ENCODE measurements at places on chromosomes 7 and 10.
A peak's percentile ranks its signal among the peaks of the same experiment; 100 is the strongest.

DNA sequence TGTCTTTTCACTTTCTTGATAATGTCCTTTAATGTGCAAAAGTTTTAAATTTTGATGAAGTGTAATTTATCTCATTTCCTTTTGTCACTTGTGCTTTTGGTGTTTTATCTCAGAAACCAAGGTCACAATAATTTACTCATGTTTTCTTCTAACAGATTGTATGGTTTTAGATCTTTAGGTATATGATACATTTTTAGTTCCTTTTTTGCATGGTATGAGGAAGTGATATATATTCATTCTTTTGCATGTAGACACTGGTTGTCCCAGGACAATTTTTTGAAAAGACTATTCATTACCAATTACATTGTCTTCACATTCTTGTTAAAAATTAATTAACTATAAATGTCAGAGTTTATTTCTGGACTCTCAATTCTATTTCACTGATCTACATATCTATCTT lies 39.8 kb upstream of the GPR22 start:
- no peak for DNase-seq

DNA sequence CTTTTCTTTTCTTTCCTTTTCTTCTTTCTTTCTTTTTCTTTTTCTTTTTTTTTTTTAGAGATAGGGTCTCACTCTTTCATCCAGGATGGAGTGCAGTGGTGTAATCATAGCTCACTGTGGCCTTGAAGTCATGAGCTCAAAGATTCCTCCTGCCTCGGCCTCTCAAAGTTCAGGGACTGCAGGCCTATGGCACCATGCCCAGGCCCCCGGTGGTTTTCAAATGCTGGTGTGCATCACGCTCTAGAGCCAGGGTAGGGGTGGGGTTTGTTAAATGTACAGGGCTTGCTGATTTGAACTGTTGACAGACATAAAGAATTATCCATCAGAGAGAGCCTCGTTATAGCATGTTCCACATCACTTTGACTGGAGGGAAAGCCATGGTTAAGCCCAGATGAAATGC lies 5.8 kb downstream of the MINDY4 start:
- DNase-seq, result no peak

- DNase-seq, result no peak
These were observed 145.1 kb upstream of the C7orf33 start for GRCh38 chr7:148445260-148446044.

- no peak for DNase-seq
These were observed 8.2 kb downstream of the LOXL4 start for GRCh38 chr10:98259606-98260315.

DNA sequence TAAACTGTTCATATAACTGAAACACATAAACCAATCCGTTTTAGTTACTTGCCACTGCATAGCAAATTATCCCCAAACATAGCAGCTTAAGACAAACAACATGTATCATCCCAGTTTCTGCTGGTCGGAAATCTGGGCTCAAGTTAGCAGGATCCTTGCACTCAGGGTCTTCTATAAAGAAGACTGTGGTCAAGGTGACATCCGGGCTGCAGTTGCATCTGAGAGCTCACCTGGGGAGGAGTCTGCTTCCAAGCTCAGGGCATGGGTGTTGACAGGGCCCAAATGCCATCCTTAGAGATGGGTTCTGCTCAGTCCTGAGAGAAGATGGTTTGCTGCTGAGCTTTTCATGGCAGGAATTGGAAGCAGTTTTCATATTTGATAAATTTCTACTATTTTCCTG lies 431.2 kb downstream of the PAXIP1 start:
- DNase-seq, result no peak

GRCh38 chr10:6202098-6202683 lies 541 bp upstream of the PFKFB3 start:
- no peak for DNase-seq

- DNase-seq, result no peak
These were observed 3.6 kb downstream of the ADGRA1 start for GRCh38 chr10:133091316-133091715.

GRCh38 chr7:574661-575395 lies 55.2 kb upstream of the PDGFA start:
- peak; percentile 80 for DNase-seq

DNA sequence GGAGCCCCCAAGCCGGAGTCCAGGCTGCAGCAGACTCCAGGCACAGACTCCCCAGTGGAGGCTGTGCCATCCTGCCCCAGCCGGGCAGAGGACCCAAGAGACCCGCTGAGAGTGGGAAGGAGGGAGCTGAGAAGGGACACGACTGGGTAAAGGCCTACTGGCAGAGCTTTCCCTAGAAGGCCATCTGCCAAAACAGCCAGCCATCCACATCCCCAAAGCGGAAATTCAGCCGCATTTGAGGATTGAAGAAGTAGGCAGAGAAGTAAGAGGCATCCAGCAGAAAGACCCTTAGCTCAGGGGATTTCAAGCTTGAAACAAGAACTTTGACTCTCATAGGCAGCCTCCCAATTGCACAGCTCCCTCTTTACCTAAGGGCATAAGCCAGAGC lies 857 bp downstream of the CPXM2 start:
- no peak for DNase-seq

DNA sequence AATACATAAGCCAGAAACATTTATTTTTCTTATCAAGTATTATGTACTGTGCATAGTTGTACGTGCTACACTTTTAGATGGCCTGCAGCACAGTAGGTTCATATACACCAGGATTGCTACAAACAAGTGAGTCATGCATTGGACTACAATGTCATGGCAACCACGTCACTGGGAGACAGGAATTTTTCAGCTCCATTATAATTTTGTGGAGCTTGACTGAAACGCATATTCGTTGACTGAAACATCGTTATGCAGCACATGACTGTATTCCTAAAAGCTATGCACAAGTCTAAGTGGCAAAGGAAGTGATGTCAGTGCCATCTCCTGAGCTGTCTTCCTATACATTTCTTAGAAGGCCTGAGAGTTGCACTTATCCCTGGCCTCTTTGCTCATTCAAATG lies 871.8 kb downstream of the IPMK start:
- DNase-seq, result no peak

DNA sequence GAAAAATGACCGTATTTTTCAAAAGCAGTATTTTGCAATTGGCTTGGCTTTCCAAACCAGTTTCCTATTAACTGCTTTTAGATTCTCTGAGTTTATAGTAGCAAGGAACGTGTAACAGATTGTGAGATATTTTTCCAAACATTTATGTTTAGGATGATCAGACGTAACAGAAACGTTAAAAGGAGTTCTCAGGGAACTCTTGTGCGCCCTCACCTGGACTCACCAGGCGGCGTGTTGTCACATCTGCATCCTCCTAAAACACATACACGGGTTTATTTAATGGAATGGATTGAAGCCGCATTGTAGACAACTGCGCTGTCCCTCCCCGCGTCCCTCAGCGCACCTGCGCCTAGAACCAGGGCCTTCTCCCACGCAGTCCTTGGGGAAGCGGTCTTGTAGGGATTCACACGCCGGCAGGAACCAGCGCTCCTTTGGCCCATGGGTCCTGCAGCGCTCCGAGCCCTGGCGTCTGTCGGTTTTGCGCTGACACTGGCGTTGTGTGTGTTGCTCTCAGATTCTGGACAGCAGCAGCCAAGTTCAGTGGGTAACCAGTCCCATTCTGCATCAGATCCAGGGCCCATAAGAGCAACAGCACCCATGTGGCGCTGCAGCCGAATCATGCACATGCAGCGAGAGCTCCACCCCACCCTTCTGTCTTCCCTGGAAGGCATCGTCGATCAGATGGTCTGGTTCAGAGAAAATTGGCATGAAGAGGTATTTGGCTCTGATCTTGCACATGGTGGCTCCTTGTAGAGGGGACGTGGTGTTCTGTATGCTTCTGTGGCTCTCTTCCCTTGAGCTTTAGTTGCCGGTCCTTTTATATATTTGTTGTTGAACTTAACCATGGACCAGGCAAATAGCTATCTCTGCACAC lies 114.9 kb downstream of the TRRAP start:
- DNase-seq, result no peak

DNA sequence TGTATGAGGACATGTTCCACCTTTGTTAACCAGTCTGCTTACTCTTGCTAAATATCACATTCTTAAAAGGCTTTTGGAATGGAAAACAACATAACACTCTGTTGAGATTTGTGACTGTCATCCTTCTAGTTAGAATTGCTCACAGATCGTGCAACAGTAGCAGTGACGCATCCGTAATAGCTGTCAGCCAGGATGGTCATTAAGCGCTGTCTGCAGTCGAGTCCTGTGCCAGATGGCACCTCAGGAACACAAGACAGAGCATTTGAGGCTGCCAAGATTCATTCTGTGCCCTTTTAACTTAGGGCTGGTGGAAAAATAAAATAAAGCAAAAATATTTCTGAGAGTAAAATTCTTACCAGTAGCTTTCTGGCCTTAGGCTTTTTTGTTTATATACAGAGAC lies 348.6 kb downstream of the ANKRD7 start:
- peak; percentile 92 for DNase-seq

GRCh38 chr7:108200326-108200725 lies 70.2 kb upstream of the LAMB4 start:
- DNase-seq, result no peak

- DNase-seq, result no peak
These were observed 77.6 kb downstream of the BICC1 start for GRCh38 chr10:58590152-58590840.

- DNase-seq, result no peak
These were observed 71.3 kb downstream of the PARD3 start for GRCh38 chr10:34743814-34744213.

- DNase-seq, result no peak
These were observed 42.1 kb upstream of the ADRA2A start for GRCh38 chr10:111034598-111035310.

- no peak for DNase-seq
These were observed 494.1 kb downstream of the SH2D4B start for GRCh38 chr10:81031774-81032173.

DNA sequence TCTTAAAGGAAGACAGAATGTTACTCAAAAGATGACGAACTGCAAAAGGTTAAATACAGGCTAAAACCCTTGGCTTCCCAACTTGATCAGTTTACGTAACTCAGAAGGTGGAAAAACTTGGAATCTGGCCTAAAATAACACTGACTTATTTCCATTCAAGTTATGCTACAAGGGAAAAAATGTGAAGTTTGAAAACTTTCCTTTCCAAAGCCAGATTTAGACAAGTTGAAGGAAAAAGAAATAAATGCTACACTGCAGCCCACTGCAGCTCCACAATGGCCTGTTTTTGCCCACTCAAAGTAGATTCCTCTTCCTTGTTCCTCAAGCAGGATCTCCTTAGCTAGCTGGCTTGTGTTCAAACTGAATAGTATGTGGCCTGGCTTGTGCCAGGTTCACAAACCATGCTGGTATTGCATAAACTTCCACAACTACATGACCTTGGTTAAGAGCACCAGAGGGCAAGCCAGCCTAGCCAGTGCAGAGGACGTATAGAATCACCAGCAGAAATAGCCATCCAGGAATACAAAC lies 166.2 kb downstream of the CPEB3 start:
- DNase-seq, result no peak

- no peak for DNase-seq
These were observed 35.5 kb downstream of the MYL10 start for GRCh38 chr7:101593556-101593955.

DNA sequence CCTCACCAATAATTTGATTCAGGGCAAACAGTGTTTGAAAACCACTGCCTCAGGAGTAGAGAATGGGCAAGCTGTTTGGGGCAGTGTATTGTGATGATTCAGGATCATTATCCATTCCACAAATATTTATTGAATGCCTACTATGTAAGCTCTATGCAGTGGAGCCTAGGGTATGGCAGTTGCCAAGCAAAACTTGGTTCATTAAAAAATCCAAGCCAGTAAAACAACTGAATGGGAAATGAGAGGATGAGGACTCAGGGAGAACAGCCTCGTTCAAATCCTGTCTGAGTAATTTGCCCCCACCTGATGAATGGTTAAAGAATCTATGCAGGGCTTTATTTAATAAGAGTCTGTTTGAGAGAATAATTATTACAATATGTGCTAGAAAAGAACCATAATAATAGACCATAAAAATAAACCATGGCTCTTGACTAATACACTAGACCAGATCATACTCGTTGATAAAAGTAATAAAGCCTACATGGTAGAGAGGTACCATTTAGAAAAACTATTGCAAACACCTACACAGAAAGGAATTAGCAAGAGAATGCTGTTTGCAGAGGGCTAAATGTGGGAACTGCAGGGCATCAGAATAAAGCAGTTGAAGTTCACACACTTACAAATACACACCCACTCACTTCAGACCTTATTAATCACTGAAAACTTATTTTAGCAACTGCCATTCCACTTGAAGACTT lies 71.7 kb downstream of the CREB5 start:
- DNase-seq, result no peak

- no peak for DNase-seq
These were observed 72.4 kb upstream of the AGK start for GRCh38 chr7:141478845-141479244.

GRCh38 chr10:55277549-55277948 lies 476.5 kb upstream of the PCDH15 start:
- no peak for DNase-seq

DNA sequence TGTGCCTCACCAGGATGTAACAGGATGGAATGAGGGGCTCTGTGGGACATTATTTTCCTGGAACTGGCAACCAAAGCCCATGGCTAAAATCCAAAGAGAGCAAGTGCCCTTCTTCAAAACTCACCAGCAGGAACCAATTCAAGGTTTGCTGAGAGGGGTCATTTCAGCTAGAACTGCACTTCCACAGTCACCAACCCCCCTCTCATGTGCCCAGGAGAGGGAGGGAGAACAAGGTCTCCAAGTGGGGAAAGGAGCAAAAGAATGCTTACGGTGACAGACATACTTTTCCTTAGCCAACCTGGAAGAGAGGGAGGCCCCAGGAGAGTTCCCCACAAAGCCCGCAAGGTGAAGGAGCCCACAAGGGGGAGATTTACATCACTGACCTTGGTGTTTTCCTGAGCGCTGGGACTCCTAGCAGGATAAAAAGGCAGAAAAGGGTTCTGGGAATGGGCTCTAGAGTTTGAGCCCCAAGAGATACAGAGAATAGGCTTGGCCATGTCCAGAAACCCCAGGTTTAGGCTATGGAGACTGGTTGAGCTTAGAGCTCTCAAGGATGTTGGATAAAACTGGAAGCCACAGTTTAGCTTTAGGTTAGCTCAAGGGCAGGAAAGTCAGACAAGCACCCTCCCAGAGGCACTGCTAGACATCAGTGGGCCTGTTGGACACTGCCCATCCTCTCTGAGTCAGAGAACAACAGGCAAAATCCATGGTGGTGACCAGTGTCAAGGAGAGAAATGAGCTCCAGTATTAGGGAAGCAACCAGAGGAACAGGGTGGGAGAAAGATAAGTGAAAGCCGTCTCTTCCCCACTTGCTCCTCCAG lies 63.9 kb upstream of the GHITM start:
- no peak for DNase-seq

GRCh38 chr10:116787053-116787659 lies 44.8 kb upstream of the HSPA12A start:
- no peak for DNase-seq

- DNase-seq, result no peak
These were observed 147.0 kb upstream of the FAM20C start for GRCh38 chr7:45106-46090.

DNA sequence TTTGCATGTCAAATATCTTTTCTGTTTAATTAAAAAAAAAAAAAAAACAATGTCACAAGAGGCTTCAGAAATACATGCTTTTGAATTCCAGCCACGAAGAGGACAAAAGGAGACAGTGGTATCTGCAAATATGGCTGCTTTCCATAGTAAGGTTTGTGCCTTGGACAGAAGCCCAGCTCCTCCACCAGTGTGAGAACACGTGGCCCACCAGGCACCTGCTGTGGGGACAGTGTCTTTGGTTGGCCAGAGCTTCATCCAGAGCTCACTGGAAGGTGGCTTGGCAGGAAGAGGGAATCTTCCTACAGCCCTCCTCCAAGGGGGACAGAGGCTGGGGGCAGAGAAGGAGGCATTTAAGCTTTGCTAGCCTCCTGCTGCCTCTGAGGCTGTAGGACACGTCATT lies 144.6 kb downstream of the GLCCI1 start:
- DNase-seq, result no peak
